ENCODE measurements at places on chromosomes 11 and 22. TPM values are rescaled to one million over a fixed set of nuclear protein-coding genes. Genes with fewer than 3 reads are reported as not detected.

PRODH gene
- 0.16 TPM for total RNA-seq

PNPLA5 gene
- total RNA-seq, result not detected

TMEM126A gene
- 26.9 TPM for total RNA-seq

TMEM45B gene
- 0.76 TPM for total RNA-seq

NELL1 gene
- not detected for total RNA-seq

OTOG gene
- total RNA-seq, result not detected

Data from mesangial cell (primary cell).